Muscle of back (tissue), 13 donors: ENCODE measurements at places on chromosomes 5 and 9. TPM values are rescaled to one million over a fixed set of nuclear protein-coding genes. Genes with fewer than 3 reads are reported as not detected.

Gene CSF2
- not detected for polyA plus RNA-seq

Gene BTNL8
- polyA plus RNA-seq = not detected

Gene NFIB
- polyA plus RNA-seq = 99.2 TPM

Gene ZNF782
- polyA plus RNA-seq = 4.1 TPM

Gene DBH
- polyA plus RNA-seq = 0.42 TPM

Gene KCNMB1
- 0.68 TPM for polyA plus RNA-seq

Gene KCNV2
- 0.14 TPM for polyA plus RNA-seq

Gene FRRS1L
- polyA plus RNA-seq = 1.2 TPM

Gene IL3
- polyA plus RNA-seq = not detected

Gene TAF11L10
- not detected for polyA plus RNA-seq

Gene ZNF462
- 8.7 TPM for polyA plus RNA-seq

Gene IL5
- 0.30 TPM for polyA plus RNA-seq

Gene PCSK1
- not detected for polyA plus RNA-seq

Gene GMCL2
- not detected for polyA plus RNA-seq

Gene KCNIP1
- 4.2 TPM for polyA plus RNA-seq

Gene GABRA6
- not detected for polyA plus RNA-seq

Gene DMGDH
- polyA plus RNA-seq = 2.5 TPM

Gene C5orf63
- polyA plus RNA-seq = 7.2 TPM

Gene CRHBP
- polyA plus RNA-seq = 1.2 TPM

Gene CDH9
- polyA plus RNA-seq = 0.22 TPM

Gene ECSCR
- 40.4 TPM for polyA plus RNA-seq

Gene GRM6
- 0.38 TPM for polyA plus RNA-seq

Gene B4GALT7
- polyA plus RNA-seq = 14.6 TPM

Gene EIF4E1B
- polyA plus RNA-seq = 0.17 TPM

Gene PCDHB11
- polyA plus RNA-seq = 3.5 TPM

Gene PCDHAC2
- polyA plus RNA-seq = 5.8 TPM

Gene NAA35
- 21.4 TPM for polyA plus RNA-seq

Gene DND1
- 0.16 TPM for polyA plus RNA-seq

Gene TMC1
- polyA plus RNA-seq = 0.53 TPM

Gene SLC45A2
- 0.50 TPM for polyA plus RNA-seq

Gene IL13
- not detected for polyA plus RNA-seq

Gene CDKN2B-AS1
- polyA plus RNA-seq = 0.35 TPM

Gene GALNT12
- polyA plus RNA-seq = 3.0 TPM

Gene SPATA31E1
- not detected for polyA plus RNA-seq

Gene NPR2
- 27.9 TPM for polyA plus RNA-seq

Gene IRX1
- 0.49 TPM for polyA plus RNA-seq

Gene MZB1
- polyA plus RNA-seq = not detected

Gene ENTPD8
- 0.26 TPM for polyA plus RNA-seq

Gene TMEM174
- polyA plus RNA-seq = not detected

Gene CCL21
- 10.9 TPM for polyA plus RNA-seq

Gene PCDHGA12
- polyA plus RNA-seq = 1.7 TPM

Gene SLC34A3
- polyA plus RNA-seq = 1.4 TPM

Gene TRIP13
- 14.2 TPM for polyA plus RNA-seq

Gene FOXD4
- 0.72 TPM for polyA plus RNA-seq

Gene SKP2
- polyA plus RNA-seq = 72.2 TPM

Gene PCDHGA7
- polyA plus RNA-seq = 1.5 TPM

Gene HSD17B3
- polyA plus RNA-seq = 0.30 TPM

Gene MCC
- polyA plus RNA-seq = 15.8 TPM
